Stimulated activated CD8-positive, alpha-beta memory T cell treated with anti-CD3 and anti-CD28 coated beads, Interleukin-15, amount 100 ng/mL, for 4 hours (primary cell): ENCODE measurements at places on chromosomes 6 and 20.

DNA sequence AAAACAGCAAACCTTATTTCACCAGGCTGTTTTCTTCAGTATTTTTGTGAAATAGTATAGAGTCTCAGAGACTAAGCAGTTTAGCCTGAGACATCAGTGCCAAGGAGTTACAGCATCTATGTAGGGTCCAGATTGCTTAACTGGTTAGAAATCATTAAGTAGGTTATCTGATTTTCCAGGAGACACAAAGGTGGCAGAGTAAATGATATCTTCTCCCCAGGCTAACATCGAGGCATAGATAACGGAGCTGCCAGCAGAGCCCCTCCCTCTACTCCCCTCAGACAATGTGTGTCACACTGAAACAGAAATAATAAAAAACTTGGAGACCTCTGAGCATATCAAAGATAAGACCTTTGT lies 473.0 kb upstream of the CITED2 start:
- no peak for DNase-seq

DNA sequence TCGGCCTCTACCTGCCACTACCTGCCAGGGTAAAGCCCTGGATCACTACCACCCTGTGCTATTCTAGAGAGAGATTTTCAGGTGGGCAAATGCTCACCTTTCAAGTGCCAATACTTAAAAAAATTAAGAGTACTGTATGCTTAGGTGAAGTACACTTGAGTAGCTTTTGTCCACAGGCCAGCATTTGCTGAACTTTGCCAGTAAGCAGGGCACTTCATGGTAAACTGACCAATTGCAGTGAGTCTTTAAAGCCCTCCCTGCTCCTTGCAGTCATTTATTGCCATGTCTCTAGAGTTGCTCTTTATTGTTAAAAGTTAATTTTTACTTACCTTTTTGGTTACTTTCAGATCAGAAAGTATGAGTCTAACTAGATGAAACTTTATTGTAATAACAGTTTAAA lies 58.5 kb downstream of the PLAGL1 start:
- no peak for DNase-seq

GRCh38 chr6:121382467-121383121 lies 48.3 kb upstream of the TBC1D32 start:
- no peak for DNase-seq

- DNase-seq: no peak
Measured at GRCh38 chr6:97663252-97663651, 380.2 kb upstream of the MMS22L start.

DNA sequence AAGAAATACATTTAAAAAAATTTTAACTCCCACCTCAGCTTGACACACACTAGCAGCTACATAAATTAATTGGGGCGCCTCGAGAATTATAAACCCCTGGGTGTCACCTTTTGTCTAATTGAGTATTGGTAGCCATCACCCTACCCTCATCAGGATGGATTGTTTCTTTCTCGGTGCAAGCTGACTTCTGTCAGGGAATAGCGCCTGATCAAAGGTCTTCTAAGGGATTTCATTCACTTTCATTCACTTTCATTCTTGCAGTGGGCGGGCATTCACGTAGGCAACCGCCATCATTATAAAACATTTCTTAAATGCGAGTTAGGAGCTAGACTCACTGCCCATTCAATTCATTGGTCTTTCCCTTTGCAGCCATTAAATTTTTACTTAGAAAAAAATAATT lies 239.2 kb upstream of the SASH1 start:
- no peak for DNase-seq

- DNase-seq: no peak
Measured at GRCh38 chr20:19943061-19943521, 74.1 kb upstream of the NAA20 start.

DNA sequence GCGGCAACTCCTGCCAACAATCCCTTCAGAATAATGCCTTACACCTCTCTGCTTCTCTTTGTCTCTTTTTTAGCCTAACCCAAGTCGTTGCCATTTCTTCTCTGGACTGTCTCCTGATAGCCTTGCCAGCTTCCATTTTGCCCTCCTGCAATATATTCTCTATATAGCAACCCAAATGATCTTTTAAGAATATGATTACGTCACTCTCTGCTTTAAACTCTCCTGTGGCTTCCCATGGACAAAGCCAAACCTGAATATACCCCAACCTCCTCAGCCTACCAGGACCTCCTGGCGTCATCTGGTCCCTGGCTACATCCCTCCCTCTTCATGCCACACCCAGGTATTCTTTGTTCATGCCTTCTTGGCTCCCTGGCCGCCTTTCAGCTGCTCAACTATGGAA lies 126.5 kb upstream of the KCNK16 start:
- no peak for DNase-seq

DNA sequence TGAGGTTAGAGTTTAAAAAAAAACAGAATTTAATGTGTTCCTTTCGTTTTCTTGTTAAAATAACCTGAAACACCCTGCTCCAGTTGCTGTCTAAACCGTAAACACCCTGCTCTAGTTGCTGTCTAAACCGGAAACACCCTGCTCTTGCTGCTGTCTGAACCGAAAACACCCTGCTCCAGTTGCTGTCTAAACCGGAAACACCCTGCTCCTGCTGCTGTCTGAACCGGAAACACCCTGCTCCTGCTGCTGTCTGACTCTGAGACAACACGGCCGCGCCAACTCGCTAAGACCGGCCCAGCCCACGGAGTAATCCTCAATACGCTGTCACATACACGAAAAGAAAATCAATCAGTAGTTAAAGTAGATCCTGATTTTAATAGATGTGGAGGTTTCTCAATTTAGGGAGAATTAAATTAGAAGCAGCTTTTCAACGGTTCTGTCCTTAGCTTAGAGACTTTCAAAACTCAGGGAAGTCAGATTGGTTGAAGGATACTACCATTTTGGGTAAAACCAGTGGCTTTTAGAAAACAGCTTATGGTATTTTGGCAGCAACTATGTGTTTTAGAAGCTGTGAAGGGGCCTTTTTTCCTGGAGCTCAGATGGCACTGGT lies 98.3 kb downstream of the RAMACL start:
- DNase-seq: peak; percentile 59

DNA sequence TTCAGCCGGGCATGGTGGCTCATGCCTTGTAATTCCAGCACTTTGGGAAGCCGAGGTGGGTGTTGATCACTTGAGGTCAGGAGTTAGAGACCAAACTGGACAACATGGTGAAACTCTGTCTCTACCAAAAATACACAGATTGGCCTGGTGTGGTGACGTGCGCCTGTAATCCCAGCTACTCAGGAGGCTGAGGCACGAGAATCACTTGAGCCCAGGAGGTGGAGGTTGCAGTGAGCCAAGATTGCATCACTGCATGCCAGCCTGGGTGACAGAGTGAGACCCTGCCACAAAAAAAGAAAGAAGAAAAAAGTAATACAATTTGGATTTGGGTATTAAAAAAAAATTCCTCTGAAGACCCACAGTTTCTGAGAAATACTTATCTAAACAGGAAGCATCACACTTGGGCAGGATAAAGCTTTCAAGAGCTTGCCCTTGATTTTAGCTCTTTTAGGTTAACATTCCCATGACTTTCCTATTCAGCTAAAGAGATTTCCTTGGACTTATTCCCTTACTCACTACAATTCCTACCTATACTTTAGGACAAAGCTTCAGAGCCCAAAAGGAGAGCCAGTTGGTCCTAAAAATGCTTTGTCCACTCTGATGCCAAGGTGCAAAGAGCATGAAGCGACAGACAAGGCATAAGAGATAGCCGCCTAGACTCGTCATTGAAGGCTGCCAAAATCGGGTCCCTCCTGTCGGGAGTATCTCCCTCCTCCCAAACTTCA lies 1.9 kb downstream of the ELOVL2 start:
- no peak for DNase-seq
